ENCODE measurements at places on chromosomes 13 and 19.
A peak's percentile ranks its signal among the peaks of the same experiment; 100 is the strongest.

- DNase-seq: no peak
Observed at GRCh38 chr13:110368408-110368807, 61.3 kb downstream of the COL4A2 start.

DNA sequence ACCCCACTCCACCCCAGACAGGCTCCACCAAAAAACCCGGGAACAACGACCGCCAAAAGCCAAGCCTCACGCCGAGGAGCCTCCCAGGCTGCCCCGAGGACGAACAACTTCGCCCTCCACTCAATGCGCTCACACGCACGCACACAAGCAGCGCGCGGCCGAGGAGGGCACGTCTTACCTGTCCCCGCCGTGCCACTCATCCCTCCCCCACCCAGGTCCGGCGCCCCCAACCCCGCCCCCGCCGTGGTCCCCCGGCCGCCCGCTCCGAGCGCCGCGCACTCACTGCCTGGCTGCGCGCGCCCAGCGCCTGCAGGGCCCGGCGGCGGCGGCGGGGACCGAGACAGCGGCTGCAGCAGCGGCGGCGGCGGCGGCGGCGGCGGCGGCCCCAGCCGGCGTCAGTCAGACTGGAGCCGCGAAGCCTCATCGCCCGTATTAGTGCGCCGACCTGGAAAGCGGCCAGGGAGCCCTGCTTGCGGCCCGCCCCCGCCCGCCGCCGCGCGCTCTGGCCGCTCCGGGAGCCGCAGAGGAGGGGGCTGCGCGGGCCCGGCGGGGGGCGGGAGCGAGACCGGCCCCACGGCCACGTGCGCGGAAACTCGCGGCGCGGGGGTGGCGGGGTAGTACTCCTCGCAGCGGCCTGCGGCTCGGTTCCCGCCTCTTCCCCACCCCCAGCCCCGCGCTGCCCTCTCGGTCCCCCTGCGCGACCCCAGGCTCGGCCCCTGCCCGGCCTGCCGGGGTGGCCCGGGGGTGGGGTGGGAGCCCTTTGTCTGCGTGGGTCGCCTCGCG is at the start of gene SMAD9:
Gene SMAD9 (minus strand): TSS at position 406 of the 783 bp plus-strand sequence. CDS start 40,549 bp downstream, outside the sequence.
- peak; percentile 41 for DNase-seq

- DNase-seq: peak; percentile 65
Observed at GRCh38 chr13:25232937-25233515, 54.3 kb downstream of the MTMR6 start.

- no peak for DNase-seq
Observed at GRCh38 chr19:10408511-10409283, 5.4 kb upstream of the CDC37 start.

- DNase-seq: peak; percentile 64
Observed at GRCh38 chr13:73722120-73722519, 412.1 kb downstream of the KLF12 start.

GRCh38 chr13:74550039-74550438 is 415.8 kb upstream of the KLF12 start:
- no peak for DNase-seq

DNA sequence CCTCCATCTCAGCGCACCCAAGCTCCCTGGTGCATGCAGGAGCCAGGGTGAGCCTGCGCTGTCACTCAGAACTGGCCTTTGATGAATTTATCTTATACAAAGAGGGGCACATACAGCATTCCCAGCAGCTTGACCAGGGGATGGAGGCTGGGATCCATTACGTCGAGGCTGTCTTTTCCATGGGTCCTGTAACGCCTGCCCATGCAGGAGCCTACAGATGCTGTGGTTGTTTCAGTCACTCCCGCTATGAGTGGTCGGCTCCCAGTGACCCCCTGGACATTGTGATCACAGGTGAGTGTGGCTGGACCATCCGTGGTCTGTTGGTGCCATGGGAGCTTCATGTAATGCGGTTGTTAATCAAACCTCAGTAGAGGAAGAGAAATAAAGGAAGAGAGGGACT is 33.0 kb downstream of the LAIR2 start:
- DNase-seq: no peak

DNA sequence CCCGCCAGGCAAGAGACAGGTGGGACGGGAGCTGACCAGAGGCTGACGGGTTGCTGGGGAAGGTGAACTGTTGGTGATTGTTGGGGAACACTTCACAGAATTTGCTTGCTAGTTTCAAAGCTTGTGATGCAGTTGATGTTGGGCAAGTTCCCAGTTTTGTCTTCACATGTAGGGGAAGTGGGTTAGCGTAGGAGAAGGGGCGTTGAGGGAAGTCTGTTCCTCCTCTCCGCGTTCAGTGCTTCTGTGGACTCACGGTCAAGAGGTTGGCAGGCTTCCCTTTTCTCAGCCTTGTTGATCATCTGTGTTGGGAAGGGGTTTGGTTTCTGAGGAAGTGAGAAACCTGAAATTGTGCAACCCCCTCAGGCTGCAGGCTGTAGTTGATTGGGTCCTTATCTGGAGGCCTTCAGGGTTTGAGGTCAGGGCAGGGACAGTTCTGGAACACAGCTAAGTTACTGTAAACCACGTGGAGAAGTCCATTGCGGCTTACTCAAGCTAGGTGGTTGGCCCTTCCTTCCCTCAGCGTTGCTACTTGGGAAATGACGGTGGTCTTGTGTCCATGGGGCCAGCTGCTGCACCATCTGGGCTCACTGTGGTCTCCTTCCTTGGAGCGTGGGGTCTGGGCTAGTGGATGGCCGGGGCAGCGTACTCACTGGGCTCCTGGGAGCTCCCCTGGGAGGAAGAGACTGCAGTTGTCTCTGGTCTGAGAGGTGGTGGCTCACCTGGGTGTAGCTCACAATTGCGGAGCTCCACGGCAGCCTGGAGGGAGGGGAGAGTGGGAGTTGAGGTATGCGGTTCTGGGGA is 7.5 kb downstream of the RPS9 start:
- DNase-seq: no peak

GRCh38 chr13:103308667-103309066 is 242.4 kb upstream of the SLC10A2 start:
- no peak for DNase-seq

GRCh38 chr19:47589824-47590223 is 16.9 kb upstream of the ZNF541 start:
- no peak for DNase-seq

GRCh38 chr19:2055931-2056836 is 5.1 kb upstream of the MKNK2 start:
- DNase-seq: peak; percentile 62

DNA sequence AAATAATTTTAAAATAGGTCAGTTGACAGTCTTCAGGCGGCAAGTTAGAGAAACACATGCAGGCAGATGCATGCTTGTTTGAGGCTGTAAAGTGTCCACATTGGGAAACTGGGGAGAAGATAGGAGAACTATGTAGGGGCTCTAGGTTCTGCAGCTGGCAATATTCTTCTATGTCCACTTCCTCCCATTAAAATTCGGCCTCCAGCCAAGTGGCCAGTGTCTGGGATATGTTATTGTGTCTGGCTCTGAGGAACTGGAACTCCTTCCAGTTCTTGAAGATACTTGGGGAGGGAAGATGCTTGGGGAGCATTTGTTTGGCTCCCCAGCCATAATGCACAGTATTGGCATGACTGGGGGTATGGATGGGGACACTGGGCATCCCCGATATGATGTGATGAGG is 20.9 kb upstream of the KLF2 start:
- DNase-seq: no peak

Data from ACHN (cell line).